ENCODE measurements at places on chromosomes 16 and 17.

DNA sequence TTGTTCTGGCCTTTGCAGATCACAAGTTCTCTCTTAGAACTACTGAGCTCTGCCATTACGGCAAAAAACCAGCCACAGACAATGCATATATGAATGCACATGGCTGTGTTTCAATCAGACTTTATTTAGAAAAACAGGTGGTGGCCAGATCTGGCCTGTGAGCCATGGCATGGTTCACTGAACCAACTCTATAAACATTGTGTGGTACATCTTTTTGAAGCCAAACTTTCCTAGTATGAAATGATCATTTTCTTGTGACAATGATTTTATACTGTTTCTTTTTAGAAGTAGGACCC is 65.9 kb upstream of the AMZ2 start:
- no peak for DNase-seq

- DNase-seq = no peak
Measured at GRCh38 chr17:57424777-57425188, 168.5 kb downstream of the MSI2 start.

DNA sequence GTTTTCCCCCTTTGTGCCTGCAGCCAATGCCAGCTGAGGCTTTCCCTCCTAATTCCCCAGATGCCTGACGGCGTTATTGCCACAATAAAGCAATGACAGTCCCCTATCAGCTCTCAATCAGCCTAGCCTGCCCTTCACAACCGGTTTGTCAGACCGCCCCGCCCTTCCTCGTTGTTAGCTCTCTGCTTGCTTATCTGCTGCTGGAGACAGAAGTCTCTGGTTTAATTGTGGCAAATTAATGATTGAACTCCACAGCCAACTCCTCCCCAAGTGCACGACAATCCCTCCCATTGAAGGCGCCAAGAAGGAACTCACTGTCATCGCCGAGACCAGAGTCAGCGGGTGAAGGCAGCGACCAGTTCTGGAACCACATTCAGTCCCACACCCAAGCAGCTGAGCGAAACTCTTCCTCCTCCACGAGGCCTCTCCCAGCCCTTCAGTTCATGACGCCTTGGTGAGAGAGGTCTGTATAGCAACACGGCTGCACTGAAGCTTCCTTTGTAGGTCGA is 474.4 kb downstream of the SLC39A11 start:
- no peak for DNase-seq

DNA sequence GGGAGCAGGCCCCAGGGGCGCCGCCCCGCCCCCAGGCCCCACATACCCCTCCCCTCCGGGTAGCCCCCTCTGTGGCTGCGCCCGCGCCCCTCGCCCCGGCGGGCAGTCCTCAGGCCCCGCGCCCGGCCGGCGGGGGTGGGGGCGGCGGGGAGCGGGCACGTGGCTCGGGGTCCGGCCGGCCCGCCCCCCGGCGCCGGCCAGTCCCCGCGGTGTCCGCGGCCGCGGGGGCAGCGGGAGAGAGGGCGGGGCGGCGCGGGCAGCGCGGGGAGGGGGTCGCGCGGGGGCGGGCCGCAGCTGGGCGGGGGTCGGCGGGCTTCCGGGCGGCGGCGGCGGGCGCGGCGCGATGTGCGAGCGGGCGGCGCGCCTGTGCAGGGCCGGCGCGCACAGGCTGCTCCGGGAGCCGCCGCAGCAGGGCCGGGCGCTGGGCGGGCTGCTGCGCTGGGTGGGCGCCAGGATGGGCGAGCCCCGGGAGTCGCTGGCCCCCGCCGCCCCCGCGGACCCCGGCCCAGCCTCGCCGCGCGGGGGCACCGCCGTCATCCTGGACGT is 335 bp downstream of the NECAB2 start:
- no peak for DNase-seq

GRCh38 chr16:13229039-13229438 is 327.6 kb downstream of the SHISA9 start:
- DNase-seq = no peak

GRCh38 chr16:30085820-30086219 is 5.9 kb downstream of the TBX6 start:
- no peak for DNase-seq

GRCh38 chr17:51427856-51428255 is 167.5 kb downstream of the UTP18 start:
- no peak for DNase-seq
